ENCODE measurements at places on chromosomes 1 and 21. TPM values are rescaled to one million over a fixed set of nuclear protein-coding genes. Genes with fewer than 3 reads are reported as not detected.

DNA sequence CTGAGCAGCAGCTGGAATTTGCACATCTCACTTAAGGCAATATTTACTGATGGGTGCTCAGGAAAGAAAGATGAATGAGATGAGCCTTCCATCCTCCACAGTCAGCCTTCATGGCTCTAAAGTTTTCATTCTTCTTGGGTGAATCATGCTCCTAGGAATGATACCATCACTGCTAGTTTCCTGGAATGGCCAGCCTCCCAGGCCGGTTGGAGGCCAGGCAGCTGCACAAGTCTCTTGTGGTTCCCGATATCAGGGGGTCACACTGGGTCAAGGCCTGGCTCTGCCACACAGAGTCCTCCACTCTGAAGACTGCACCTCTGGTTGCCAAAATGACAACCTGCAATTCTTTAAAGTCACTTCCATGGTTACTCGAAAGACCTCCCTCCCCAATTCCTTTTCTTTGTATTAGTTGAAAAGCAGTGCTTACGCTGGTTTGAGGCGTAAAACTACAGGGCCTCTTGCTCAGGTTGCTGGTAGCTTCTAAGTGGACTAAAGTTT is 46.2 kb upstream of the PALMD start:
- DNase-seq = no peak

- no peak for DNase-seq
Measured at GRCh38 chr1:25256578-25256965, 9.3 kb upstream of the RSRP1 start.

NPHS2 gene
- not detected for total RNA-seq

NBPF14 gene
- 22.4 TPM for total RNA-seq

GRCh38 chr1:206829875-206830274 is 35.5 kb upstream of the IL20 start:
- DNase-seq = no peak

DNA sequence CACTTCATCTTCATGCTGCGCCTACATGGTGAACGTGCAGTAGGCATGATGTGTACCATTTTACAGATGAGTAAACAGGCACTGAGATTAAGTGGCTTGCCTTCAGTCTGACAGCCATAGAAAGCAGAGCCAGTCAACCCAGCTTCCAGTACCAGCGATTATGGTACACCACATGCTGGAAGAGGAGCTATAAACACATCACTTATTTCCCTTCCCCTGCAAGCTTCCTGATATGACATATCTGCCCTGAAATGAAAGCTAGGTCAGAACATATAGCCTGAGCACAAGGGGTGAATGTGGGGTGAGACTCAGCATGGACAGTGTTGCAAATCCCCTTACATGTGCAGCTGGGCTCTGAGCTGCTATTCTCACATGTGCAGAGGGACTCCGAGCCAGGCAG is 33.8 kb upstream of the IL20 start:
- DNase-seq = no peak

DNA sequence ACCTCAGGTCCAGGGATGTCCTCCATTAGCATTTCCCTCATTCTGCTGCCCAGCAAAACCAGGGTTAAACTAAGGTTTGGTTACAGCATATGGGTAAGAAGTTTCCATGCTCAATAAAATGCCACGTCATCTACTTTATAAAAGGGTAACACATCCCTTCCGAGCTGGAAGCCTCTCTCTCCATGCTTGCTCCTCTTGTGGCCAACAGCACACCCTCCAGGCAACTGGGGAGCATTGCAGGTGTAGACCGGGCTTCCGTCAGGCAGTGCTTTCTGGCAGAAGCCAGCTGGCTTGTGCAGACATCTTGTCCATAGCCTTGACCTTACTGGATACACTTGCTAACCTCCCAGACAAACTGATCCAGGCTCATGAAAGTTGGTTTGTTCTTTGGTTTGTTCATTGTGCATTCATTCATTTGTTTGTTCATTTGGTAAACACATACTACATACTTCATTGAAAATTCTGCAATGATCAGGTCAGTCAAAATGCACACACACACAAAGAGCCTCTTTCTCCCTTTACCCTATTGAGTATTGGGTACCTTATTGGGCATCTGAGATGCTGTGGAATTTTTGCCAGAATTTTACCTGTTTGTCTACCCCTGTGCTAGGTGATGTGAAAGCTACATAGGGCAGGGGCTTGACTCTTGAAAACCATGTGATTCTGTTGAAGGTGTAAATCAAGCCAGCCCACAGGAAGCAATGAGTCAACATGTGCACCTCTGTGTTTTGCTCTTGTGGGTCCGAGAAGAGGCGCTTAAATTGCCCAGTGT is 422.8 kb downstream of the CAMTA1 start:
- peak; percentile 35 for DNase-seq

SLC5A3 gene
- 26.6 TPM for total RNA-seq

GRCh38 chr1:32178380-32179192 is 889 bp upstream of the TXLNA start:
- no peak for DNase-seq

- DNase-seq = no peak
Measured at GRCh38 chr1:188065917-188066316, 1237.2 kb downstream of the PLA2G4A start.

DNA sequence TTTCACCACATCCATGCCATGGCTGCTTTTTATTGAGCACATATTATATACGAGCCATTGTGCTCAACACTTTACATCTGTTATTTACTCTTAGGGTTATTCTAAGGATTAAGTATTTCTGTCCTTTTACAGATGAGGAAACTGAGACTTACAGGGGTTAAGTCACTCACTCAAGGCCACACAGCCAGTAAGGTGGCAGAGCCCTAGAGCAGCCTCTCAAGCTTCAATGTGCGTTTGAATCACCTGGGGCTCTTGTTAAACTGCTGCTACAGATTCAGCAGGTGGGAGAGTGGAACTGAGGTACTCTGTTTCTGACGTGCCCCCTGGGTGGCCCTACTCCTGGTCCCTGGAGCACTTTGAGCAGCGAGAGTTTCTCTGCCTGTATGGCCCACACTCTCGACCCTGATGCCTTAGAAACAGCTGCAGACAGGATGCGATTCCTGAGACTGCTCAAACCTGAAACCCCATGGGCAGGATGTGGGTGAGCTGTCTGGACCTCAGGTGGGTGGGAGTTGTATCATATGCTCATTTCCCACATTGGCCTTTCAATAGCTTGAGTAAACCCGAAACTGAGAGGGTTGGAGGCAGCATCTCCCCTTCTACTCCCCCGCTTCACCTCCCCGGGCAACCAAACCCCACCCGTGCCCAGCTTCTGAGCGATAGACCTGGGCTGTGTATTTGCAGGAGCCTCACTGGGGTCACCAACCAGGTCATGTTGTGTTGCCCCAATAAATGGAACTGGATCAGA is 59.3 kb downstream of the MAN1C1 start:
- peak; percentile 81 for DNase-seq

GRCh38 chr1:111366256-111366655 is 61.3 kb downstream of the OVGP1 start:
- no peak for DNase-seq

- DNase-seq = no peak
Measured at GRCh38 chr1:205950280-205950679, 7.0 kb upstream of the SLC26A9 start.
